ENCODE measurements at places on chromosomes 1 and 21.

- no peak for DNase-seq
These were observed 96.4 kb downstream of the MIS18A start for GRCh38 chr21:32182449-32182848.

DNA sequence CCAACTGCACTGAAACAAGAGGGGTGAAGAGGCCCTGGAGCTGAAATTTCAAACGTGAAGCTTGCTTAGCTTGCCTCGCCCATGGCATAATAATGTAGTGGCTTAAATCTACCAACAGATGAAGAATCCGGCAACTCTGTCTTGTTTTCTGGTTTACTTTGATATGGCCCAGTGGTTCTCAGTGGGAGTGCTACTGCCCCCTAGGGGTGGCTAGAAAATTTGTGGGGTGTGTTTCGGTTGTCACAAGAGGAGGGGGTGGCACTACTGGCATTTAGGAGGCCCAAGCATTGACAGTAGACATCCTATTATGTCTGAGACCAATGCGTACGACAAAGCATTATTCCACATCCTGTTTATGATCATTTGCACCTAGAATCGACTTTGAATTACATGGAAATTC lies 51.9 kb upstream of the C8B start:
- peak; percentile 18 for DNase-seq

GRCh38 chr1:203025686-203026030 lies 633 bp upstream of the PPFIA4 start:
- DNase-seq = no peak

DNA sequence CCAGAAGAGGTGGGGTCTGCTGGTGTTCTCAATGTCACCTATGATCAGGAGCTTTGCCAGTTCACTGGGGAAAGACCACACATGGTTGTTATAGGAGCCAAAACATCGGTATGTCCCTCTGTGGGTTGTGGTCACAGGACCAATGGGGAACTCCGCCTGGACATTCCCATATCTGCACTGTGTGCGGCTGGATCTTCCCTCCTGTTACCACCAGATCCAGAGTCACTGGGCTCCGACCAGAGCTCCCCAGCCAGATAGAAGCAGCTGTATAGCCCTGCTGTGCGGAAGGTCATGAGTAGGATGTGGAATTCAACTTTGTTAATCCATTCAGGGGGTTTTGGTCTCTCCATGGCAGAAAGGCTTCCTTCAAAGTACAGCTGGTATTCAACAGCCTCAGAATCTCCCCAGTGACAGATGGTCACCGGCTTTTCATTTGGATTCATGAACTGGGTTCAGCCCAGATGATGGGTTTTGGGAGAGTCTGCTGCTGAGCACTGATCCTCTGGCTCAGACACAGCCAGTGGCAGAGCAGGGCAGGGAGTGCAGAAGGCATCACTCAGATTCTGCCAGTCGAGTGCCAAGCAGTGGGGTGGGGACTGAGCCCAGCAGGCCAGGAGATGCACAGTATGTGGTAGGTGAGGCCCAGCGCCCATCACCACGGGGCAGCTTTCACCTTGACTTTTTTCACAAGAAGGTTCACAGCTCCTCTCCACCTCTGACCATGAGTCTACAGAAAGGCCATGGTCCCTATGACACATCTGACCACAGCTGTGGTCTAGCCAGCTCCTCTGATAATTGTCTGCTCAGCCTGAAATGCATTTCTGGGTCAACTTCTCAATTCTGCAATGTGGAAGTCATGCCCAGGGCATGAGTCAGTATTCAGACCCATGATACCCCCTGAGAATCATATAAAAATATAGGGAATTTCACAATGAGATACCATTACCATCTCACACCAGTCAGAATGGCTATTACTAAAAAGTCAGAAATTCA lies 2.9 kb upstream of the SHCBP1L start:
- DNase-seq = no peak

GRCh38 chr1:54510715-54511270 lies 37.2 kb upstream of the ACOT11 start:
- no peak for DNase-seq

DNA sequence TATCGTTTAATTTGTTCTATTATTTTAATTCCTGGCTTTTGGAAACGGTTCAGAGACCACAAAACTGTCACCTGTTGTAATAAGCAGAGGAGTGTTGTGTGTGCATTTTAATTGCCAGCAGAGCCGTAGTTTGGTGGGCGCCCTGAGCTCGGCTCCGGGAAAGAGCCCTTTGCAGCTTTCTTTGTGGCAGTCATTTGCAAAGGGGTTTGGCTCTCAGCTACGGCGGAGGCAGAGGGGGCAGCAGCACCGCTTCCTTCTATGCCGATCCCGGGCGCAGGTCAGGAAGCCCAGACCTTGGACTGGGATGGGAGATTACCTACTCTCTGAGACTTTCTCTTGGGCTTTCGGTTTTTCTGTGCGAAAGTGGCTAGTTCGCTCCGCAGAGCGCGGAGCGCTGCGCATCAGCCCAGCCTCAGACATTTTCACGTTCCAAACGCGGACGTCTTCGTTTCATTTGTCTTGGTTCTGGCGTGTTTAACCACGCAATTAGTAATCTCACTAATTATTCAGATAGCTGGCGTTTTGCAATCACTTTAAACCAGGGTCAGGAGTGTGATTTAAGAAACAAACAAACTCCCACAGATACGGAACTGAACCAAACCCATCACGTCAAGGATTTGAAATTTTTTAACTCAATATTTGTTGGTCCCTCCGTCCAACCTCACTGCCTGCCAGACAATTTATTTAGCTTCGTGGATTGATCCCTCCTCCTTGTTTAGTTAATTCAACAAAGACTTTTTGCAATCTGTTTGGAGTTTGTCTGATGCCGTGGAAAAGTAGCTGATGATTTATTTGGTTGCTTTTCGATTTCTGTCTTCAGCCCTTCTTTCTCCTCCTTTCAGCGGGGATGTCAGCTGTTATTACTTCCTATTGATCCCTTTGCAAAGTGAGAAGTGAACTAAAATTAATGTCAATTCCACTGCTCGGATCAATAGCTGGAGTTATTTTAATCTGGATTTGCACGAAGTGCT lies 3.9 kb downstream of the RNF220 start:
- DNase-seq = no peak

DNA sequence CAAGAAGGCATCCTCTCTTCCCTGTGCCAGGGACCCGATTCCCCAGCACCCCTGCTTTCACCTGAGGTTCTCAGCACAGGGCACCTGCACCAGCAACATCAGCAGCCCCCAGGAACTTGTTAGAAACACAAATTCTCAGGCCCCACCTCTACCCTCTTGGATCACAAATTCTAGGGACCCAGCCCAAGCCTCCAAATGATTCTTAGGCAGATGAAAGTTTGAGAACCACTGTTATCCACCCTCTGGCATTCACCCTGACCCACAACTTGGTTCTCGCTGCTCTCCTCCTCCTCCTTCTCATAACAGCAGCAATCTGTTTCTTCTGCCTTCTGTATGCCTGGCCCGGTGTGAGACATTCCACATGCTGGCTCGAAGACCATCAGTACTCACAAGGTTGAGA lies 60.3 kb upstream of the HIVEP3 start:
- DNase-seq = no peak

DNA sequence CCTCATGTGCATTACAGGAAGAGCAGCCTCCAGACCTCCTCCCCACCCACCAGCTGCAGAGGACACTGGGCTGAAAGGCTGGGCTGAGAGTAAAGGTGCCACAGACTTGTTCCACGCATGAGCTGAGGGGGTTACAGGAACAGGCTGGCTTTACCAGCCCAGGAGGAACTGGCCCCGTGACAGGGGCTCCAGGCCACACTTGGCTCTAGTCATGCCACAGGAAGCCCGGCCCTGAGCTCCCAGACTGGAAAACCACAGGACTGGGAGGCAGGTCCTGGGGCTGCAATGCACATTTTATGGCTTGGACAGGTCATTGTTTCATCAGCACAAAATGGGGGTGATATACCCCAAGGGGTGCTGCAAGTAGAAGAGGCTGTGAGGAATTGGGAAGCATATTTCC lies 35.6 kb downstream of the GPA33 start:
- no peak for DNase-seq

GRCh38 chr1:7591565-7591964 lies 179.5 kb upstream of the VAMP3 start:
- no peak for DNase-seq

DNA sequence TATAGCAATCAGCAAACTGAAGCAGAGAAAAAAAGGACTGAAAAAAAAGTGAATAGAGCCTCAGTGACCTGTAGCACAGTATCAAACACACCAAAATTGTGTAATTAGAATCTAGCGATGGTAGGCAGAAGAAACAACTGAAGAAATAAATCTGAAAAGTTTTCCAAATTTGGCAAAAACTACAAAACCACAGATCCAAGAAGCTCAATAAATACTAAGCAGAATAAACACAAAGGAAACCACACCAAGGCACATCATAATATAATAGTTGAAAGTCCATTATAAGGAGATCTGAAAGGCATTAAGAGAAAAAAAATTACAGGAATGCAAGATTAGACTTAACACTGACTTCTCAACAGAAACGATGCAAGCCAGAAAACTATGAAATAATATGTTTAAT lies 7.1 kb upstream of the IL12RB2 start:
- DNase-seq = no peak

- no peak for DNase-seq
These were observed 4.2 kb upstream of the C8A start for GRCh38 chr1:56850411-56850810.

- no peak for DNase-seq
These were observed 67.3 kb downstream of the STUM start for GRCh38 chr1:226615876-226616275.

DNA sequence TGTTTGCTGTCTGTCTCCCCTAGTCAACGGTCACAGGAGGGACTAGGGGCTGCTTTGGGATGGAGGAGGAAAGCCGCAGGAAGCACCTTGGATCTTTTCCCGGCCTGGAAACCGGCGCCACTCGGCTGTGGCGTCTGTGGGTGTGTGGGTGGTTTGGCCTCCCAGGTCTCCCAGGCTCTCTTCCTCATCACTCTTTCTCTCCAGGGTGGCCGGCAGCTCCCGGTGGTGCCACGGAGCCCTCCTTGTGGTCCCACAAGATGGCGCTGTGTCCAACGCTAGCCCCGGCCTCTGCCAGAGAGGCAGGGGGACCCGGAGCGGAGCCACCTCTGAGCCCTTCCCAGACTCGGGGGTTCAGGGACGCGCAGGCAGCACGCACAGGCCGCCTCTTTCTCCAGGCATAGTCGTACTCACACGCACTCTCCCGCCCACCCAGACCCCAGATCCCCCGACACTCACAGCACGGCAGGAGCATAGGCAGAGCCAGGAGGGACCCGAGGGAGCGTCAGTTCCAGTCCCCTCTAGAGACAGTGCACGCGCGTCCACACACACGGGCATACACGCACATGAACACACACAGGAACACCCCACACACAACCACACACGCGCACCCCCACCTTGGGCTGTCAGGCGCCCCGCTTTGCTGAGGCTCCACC lies 31.2 kb downstream of the CDCP2 start:
- peak; percentile 79 for DNase-seq

DNA sequence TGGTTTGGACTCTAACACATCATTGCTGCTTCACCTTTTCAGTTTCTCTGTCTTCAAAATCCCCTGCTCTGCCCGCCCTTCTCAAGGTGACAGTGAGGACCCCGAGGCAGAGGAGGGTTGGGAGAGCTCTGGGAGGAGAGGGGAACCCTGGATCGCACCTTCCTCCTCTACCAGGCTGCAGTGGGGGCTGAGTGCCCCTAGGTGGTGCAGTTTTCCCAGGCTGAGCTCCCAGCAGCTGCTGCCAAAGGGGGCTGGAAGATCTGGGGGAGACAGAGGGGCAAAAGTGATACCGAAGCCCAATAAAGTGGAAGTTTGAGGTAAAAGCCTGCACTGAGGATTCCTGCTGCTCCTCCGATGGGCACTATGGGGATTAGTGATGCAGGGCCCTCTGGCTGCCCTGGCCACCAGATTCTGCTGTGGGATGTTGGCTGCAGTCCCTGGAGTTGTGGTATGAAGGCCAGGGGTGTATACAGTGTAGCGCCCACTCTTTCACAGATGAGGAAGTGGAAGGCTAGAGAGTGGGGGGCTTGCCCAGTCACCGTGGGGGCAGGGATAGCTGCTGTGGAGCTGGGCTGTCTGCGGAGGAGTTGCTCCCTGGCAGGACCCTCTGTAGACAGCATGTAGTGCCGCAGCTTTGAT lies 40.7 kb upstream of the SCMH1 start:
- peak; percentile 48 for DNase-seq

DNA sequence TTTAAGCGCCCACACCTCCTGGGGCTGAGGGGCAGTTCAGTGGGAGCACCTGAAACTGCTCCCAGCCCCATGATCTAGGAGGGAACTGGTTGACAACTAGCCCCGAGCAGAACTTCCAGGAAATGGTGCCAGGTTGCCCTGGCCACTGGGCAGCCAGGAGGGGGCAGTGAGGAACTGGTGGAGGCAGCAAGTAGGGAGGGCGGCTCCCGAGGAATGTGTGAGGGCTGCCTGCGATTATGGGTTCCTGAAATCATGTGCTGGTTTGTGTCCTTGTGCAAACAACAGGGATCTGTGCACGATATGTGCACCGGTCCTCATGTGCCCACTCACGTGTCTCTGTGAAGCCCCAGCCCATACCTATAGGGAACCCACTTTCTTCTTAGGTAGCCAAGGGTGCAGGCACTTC lies 9.9 kb downstream of the GPR3 start:
- DNase-seq = peak; percentile 77

DNA sequence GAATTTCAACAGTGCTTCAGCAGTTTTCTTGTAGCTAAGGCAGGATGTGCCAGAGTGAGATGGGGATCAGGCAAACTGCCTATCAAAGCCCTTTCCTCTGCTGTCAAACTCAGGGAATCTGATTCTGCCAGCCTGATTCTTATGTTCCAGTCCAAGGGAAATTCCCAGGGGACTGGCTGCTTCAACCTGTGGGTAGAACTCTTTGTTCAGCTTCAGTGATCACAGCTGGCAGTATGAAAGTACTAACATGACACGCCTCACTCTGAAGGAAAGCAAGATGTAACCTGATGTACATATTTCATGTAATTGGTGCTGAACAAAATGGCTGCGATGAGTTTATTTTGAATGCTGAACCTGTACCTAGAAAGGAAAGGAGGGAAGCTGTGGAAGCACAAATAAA lies 40.1 kb upstream of the SLC5A9 start:
- DNase-seq = no peak

DNA sequence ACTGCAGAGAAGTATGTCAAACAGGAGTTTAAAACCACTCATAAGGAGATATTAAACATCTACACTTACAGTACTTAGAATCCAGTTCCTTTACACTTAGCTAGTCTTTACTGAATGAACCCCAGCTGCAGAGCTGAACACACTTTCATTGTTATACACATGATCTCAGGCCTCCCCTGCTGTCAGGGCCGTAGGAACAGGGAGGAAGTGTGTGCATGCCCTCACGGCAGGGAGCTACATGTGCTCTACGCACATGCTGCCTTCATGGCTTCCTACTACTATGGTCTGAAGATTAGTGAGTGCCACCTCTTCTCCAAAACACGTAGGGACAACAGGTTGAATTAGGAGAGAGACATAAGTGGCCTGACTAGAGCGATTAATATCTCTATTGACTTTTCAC lies 191.5 kb downstream of the SIPA1L2 start:
- DNase-seq = no peak

- DNase-seq = no peak
These were observed 91.1 kb upstream of the NR5A2 start for GRCh38 chr1:199936441-199936840.

- DNase-seq = no peak
These were observed 543.7 kb downstream of the NPHP4 start for GRCh38 chr1:5448486-5448885.
